ENCODE measurements at places on chromosomes 3 and 15.

GRCh38 chr3:114481113-114481512, 187.3 kb downstream of the TIGIT start:
- DNase-seq = no peak

- peak; percentile 71 for DNase-seq
Measured at GRCh38 chr15:88621789-88622604, 857 bp downstream of the AEN start.

GRCh38 chr15:72562878-72563277, 88.7 kb downstream of the ARIH1 start:
- no peak for DNase-seq

DNA sequence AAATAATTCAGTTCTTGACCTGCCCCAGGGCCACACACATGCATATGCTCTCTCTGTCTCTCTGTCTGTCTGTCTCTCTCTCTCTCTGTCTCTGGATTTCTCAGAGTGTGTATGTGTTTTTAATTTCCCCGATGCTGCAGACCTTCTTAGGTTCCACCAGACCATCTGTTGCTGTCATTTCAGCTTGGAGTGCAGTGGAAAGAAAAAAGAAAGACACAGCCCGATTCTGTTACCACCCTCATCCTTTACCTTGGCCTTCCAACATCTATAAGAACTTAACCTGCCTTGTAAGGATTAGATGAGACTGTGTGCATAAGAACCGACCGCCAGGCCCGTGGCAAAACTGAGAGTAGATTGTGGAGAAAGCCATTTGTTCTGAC, 9.7 kb upstream of the PGPEP1L start:
- no peak for DNase-seq

- no peak for DNase-seq
Measured at GRCh38 chr3:111285694-111286093, 214.1 kb downstream of the NECTIN3 start.

DNA sequence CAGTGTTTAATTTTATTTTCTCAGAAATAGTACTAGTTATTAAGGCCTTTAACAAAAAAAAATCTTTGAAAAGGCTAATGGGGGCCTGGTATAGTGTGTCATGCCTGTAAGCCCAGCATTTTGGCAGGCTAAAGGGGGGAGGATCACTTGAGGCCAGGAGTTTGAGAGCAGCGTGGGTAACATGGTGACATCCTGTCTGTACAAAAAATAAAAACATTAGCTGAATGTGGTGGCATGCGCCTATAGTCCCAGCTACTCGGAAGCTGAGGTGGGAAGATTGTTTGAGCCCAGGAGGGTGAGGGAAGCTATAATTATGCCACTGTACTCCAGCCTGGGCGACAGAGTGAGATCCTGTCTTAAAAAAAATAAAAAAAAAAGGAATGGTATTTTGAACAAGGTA, 61.9 kb downstream of the TRAK1 start:
- no peak for DNase-seq

- DNase-seq = no peak
Measured at GRCh38 chr3:190863119-190863465, 598 bp upstream of the GMNC start.

GRCh38 chr3:54222316-54222715, 100.0 kb downstream of the CACNA2D3 start:
- no peak for DNase-seq

GRCh38 chr3:81726132-81726531, 35.3 kb downstream of the GBE1 start:
- peak; percentile 7 for DNase-seq

DNA sequence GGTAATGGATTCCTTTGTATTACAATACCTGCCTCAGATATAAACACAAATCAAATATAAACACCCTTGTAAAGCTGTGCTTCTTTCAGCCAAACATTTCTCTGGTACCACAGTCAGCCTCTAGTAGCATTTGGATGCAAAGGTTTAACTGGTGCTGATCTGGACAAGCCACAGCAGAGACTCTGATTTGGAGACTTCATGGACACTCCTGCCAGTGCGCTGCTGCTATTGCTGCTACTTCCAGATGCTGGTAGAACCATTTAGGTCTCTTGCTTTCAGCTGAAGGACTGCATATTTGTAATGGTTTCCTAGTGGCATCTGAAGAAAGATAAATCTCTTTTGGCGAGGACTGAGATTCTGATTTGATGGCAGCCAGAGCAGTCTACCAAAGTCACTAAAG, 36.9 kb downstream of the NCK1 start:
- no peak for DNase-seq

DNA sequence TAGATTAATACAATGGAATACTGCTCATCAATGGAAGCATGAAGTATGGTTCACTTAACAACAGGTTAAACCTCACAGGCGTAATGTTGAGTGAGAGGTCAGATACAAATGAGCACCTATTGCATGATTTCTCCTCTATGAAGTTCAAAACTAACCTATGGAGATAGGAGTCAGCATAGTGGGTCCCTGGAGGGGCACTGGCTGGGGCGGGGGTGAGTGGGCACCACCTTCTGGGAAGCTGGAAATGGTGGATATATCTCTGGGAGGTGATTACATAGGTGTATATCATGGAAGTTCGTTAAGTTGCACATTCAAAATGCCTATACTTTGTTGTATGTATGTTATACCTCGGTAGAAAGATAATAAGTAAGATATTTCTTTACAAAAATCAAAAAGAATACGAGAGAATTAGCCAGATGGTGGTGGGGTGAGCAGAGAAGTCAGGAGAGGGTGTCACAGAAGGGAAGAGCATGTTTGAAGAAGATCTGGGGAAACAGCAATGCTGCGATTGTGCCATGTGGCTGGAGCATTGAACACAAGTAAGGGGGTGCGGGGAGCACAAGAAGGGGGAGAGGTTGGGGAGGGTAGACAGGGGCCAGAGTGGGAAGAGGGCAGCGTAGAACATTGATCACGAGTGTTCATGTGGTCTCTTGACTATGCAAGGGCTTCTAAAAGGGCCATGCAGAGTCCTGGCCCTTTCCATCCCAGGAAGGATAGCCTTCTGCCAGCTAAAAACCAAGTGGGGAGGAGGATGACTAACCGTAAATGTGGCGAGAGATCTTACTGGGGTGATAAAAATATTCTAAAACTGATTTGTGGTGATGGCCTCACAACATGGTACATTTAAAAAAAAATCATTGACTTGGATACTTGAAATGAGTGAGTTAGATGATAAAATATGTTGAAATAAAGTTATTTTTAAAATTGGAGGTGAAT, 30.2 kb downstream of the ITGA11 start:
- DNase-seq = no peak
